T-helper 2 cell treated with Interferon-gamma antibody and Interleukin-4, amounts not matched to agents 5 μg/mL and 100 μg/mL, for 36 hours (primary cell): ENCODE measurements at places on chromosomes 2 and 18.

DNA sequence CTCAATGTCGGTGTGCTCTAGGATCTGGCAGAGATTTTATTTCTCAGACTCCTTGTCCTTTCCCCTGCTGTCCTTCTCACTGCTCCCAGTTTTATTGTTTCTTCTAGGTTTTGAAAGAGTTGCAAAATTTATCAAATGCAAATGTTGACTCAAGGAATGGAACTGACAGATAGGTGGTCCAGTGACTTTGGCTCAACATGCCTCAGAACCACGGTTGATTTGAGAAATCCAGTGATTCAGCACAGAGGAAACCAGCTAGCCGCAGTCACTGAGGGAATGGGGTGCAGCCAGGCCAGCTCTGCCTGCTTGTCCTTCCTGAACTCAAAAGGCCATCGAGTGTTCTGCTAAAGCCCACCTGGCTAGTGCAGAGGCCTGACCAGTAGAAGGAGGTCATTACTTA, 125.7 kb upstream of the LYPD6 start:
- no peak for DNase-seq

- no peak for DNase-seq
These were observed 13.8 kb downstream of the GYPC start for GRCh38 chr2:126669772-126670171.

GRCh38 chr2:141595316-141595920, 535.4 kb downstream of the LRP1B start:
- DNase-seq: no peak

DNA sequence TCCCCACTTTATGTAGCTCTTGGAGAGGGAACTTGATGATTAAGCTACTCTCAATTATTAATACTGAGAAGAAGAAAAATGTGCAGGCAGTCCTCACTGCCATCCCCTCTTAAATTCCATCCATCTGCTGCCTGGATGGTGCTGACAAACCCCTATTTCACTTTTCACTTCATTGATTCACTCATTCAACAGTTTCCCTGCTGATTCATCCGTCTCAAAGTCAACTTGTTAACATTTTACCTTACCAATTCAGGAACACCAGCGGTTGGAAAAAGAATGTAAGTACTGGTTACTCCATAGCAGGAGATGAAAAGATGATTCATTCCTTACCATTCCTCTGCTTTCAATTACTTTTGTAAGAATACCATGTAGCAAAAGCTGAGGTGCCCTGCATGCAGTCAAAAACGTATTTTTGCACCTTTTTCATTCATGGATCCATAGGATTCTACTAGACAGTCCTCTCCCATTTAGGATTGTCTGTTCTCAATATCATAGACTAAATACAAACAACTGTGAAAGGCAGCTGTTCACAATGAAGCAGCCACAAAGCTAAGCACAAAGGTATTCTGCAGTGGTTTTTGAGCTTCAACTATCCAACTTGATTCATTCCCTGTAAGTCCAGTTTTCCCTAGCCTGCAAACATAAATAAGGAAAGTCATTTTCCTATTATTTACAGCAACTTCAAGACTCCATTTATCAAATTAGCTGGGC, 262.0 kb downstream of the MREG start:
- DNase-seq: no peak

DNA sequence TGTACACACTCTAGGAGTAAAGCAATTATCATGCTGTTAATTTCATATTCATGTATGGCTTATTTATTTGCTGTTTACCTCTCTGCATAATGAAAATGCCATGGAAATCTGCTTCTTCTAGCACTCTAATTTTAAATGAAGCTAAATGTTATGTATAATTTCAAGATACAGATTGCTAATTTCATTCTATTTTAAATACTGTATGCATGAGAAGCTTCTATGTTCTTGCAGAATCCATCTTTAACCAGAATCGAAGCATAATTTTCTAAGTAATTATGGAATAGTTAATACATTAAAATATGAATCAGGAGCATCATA, 127.2 kb downstream of the UBE2E3 start:
- no peak for DNase-seq

DNA sequence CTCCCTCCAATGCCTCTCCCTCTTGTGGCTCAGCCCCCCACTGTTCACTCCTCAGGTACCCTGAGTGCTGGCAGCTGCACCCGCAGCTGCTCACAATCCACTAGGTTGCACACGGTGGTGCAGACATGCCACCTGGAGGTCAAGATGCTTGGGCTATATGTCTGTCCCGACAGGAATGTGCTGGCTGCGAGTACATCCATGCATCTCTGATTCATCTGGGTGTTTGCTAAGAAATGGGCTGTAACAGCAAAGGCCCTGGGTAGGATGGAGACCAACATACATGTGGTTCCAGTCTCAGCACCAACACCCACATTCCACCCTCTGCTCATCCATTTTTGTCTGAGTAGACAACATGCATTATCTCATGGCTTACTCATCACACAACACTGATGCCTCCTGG, 31.3 kb downstream of the ANKMY1 start:
- no peak for DNase-seq

- no peak for DNase-seq
These were observed 66.0 kb downstream of the MAP3K20 start for GRCh38 chr2:173141666-173142065.

GRCh38 chr18:2538844-2539243, 32.5 kb downstream of the METTL4 start:
- DNase-seq: no peak
